Fibroblast of upper back skin (primary cell): ENCODE measurements at places on chromosomes 6 and 20.

DNA sequence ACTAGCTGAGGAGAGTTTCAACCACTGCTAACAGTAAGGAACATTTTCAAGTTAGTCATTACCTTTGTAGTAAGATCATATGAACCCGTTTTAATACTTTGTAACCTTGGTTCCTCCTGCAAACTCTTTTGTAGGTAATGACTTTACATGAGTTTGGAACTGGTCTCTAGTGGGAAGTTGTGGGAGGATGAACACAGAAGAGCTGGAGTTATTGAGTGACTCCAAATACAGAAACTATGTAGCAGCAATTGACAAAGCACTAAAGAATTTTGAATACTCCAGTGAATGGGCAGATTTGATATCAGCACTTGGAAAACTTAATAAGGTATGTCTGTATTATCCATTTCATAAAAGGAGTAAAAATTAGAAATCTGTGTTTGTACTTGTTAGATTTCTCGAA, 29.3 kb downstream of the DOP1A start:
- DNase-seq: peak; percentile 30

DNA sequence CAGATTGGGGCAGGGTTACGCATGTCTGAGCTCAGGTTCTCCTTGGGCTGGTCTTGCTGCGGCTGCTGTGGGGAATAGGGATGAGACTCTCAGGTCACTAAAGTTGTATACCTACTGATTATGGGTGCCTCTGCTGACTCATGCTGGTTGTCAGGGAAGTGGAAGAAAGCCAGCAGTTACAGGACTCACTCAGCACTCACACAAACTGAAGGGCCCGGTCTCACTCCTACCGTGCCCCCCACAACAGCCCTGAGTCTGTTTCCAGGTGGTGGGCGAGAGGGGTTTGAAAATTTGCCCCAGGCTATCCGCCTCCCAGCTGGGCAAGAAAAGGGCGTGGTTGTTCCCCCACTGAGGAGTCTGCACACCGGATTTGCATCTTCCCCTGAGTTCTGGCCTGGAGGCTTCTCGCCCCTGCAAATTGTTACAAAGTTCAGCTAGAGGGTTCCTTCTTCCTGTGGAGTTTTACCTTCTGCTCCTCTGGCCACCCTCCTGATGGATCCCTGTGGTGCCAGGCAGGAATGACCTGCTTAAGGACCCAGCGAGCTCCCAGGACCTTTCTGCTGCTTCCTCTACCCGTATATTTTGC, 659.2 kb downstream of the HDGFL1 start:
- DNase-seq: peak; percentile 4

DNA sequence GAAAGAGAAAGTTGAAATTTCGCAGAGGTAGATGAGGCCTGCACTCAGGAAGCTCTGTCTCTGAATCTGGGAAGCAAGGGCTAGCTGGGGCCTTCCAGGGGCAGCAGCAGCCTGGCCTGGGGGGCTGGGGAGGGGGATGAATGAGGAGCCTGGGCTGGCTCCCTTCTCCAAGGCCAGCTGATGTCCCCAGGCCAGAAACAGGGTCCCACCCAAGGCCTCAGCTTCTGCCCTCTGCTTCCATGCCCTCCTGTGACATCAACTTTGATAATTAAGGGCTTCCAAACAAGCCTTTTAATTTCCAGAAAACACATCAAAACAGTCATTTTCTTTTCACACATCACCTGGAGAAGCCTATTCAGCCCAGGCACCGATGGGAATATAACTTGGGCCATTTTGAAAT, 15.4 kb downstream of the TFAP2A start:
- DNase-seq: no peak

DNA sequence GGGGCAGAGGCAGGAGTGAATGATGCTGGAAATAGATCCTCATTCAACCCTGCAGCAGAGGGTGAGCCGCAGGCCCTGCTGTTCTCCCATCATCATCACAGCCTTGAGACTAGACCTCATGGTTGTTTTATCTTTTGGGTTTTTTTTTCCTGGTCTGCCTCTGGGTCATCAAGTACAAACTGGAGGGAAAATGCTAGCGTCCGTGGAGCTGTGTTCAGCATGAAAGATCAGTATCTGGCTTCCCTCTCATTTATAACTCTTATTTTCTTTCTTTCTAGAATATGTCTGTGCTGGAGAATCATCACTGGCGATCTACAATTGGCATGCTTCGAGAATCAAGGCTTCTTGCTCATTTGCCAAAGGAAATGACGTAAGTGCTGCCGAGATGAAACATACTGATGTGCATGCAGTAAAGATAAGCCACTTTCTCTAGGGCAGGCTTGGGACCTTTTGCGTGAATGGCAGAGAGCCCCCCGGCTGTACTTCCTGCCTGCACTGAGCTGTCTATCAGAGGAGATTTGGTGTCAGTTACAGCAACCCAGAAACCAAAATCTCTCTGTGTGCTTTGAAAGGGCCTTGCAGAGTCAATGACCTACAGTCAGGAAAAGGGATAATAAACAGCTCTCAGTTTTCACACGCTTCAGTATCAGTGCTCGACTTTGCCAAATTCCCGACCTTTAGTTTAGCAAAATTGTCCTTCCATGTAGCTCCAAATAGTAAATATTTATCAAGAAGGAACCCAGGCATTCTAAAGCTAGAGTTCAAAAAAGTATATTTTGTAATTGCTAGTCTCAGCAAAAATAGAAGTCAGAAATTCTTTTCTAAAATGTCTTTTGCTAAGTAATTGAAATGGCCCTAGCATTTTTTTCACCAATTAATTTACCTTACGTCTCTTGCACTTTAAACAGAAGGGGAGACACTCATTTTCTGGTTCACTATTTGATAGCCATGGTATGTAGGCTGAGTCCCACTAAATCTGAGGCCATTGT, 76.3 kb downstream of the MTFR2 start:
- peak; percentile 8 for DNase-seq

DNA sequence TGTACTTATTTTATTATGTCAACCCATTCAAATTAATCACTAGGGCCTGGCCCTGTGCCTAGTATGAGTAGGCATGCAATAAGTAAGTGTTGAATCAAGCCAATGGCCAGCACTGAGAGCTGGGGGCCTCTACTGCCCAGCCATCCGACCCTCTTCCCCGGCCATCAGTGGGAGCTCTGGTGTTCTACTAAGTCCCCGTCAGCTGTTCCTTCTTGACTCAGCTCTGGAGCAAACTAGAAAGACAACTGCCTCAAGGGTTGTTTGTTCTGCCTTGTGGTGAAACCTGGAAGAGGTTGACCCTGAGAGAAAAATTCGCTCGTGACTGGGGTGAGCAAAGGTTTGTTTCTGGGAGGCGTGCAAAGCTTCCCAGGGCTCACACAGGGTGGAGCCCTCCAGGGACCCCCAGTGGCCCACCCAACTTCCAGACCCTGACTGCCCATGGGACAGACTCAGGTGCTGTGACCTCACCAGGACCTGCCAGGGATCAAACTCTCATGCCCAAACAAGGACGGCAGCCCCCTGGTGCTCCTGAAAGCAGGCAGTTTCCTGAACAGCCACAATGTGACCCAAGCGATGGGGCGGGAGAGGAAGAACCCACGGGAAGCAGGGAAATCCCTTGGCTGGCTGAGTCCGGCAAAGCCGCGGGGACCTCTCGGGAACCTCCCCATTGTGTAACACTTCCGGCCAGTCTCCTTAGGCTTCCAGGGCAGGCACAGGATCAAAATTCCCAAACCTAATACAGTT, 50.4 kb downstream of the BANF2 start:
- DNase-seq: peak; percentile 48

DNA sequence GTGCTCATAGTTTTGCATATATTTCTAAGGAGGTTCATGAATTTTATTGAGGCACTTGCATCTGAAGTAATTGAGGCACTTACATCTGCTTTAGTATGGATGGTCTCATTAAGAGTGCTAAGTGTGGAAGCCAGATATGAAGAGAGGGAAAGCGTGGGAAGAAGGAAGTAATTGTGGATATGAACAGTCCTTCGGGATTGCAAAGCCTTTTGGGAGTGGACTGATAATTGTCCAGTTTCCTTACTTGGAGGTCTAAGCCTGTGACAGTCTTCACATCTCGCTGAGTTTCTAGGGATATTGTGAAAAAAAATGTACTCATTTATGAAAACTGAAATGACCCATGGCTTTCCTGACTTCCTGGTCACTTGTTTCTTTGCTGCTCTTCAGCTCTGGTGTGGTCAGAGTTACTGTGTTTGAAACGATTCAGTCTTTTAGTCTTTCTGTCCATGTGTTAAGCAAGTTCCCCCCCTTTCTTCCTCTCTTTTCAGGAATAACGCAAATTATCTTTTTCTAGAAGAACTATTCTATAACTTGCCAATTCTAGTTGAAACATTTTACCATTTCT, 137.3 kb downstream of the ZFAND3 start:
- no peak for DNase-seq

- DNase-seq: peak; percentile 49
Measured at GRCh38 chr6:119627908-119628669, 278.5 kb upstream of the MAN1A1 start.

GRCh38 chr6:135210632-135211305, 29.7 kb downstream of the MYB start:
- DNase-seq: no peak

DNA sequence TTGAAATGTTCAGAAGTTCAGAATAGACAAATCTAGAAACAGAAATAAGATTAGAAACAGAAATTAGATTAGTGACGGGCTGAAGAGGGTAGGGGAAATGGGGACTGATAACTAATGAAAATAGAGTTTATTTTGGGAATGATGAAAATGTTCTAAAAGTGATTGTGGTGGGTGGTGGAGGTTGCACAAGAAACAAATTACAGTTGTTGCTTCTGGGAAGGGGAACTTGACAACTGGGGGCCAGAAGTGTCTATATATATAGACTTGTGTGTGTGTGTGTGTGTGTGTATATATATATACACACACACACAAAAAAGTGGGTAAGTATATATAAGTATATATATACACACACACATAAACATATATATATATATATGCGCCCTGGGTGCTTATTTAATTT, 86.5 kb upstream of the RREB1 start:
- DNase-seq: no peak
